ENCODE measurements at places on chromosomes 2 and 18. TPM values are rescaled to one million over a fixed set of nuclear protein-coding genes. Genes with fewer than 3 reads are reported as not detected.

REG3A gene
- not detected for total RNA-seq

DNA sequence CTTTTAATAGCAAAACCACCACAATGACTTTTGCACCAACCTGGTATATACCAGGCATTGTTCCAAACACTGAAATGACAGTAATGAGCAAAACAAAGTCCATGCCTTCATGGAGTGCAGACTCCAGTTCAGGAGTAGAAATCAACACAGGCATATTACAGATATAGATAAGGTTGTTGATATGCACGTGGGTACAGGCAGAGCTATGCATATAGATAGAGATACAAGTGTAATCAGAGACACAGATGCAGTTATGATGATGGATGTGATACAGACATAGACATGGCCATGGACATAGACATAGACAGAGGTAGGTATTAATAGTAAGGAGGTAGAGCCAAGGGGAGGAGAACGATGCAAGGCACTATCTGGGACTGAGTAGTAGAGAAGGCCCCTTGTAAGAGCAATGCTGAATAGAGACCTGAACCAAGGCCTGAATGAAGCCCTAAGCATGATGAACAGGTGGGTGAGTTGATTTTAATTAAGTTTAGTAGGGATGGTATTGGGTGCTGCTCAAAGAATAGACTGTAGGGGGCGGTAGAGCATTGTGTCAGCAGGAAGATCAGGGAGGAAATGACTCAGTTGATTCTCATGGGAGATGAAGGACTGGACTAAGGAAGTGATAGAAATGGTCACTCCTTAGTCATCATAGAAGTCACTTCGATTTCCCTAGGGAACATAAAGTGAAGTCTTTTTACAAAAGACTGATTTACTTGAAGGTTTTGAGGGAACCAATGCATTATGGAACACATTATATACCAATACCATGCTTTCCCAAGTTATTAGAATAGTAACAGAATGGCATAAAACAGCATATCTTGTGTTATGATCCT is 39.4 kb downstream of the CMPK2 start:
- peak; percentile 41 for DNase-seq

GRCh38 chr18:41119031-41119430 is 836.0 kb upstream of the PIK3C3 start:
- no peak for DNase-seq

DNA sequence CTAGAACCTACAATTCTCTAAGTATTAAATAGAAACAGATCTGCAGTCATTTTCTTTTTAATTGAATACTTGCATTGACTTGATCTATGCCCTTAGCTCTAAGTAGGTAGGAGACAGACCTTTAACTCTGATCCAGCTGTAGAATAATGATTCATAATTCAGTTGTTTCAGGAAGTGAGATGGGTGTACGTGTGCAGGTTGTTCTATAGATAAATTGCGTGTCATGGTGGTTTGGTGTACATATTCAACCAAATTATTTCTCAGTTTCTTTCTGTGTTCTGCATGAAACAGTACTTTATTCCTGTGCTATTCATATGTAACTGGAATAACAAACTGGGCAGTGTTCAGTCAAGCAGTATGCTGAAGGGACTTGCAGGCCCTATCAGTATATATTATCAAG is 34.3 kb upstream of the CD226 start:
- no peak for DNase-seq

- DNase-seq = no peak
Observed at GRCh38 chr2:141125432-141125831, 1005.4 kb downstream of the LRP1B start.

Data from neural progenitor cell (in vitro differentiated cells).